ENCODE measurements at places on chromosomes 11 and 22. TPM values are rescaled to one million over a fixed set of nuclear protein-coding genes. Genes with fewer than 3 reads are reported as not detected.
A peak's percentile ranks its signal among the peaks of the same experiment; 100 is the strongest.

TMEM132A gene
- 101 TPM for total RNA-seq

PAX6 gene
- not detected for total RNA-seq

TMPRSS6 gene
- total RNA-seq: not detected

CASP5 gene
- not detected for total RNA-seq

GAS2 gene
- total RNA-seq: 0.63 TPM

DNA sequence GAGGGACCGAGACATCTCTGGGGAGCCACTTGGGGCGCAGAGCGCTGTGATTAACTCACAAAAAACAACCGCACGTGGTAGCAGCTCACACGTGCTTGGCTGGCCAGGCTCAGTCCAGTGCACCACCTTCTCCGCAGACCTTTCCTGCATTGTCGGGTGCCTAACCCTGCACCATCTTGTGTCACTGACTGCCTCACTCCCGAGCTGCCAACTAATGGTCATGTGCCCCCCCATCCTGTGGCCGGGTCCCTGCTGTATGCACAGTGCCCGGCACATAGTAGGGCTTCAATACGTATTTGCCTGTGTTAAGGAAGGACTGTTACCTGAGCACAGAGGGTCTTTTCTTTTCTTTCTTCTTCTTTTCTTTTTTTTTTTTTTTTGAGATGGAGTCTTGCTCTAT is 71.9 kb downstream of the ARHGAP8 start:
- no peak for DNase-seq

DNA sequence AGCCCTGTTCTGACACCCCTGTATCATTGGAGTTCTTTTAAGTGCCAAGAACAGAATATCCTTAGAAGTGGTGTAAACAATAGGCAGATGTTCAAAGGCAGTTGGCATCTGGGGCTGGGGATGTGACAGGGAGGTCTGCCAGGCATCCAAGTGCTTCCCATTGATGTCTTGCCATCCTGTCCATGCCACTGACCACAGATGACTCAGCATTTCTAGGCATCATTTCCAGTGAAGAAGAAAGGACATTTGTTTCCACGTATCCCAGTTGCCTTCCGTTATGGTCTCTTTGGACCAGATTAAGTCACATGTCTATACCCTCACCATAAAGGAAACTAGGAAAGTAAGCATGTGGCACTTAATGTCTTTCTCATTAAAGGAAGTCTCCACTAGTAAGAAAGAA is 76.7 kb upstream of the BARX2 start:
- DNase-seq: no peak

DNA sequence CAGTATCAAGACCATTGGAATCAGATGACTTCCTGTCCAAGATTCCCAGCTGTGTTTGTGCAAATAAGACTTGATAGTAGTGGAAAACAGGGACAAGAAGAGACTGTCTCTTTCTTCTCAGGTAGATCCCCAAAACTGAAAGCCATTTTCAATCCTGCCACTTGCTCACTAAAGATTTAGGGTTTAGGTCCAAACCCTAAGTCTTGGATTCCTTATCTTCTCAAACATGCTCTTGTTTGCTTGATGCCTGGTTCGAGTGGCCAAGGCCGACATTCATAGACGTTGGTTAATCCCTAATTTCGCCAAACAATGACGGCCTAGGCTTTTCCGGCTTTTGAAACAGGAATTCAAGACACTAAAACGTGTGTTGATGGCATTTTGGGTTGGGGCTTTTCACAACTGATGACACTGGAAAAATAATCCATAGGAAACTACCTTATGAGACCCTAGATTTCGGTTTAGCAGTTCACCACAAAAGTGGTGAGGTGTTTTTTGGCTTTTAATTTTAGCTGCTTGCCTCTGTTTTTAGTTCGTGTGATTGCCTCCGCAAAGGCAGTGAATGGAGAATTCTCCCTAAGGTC is 1.0 kb upstream of the GTPBP1 start:
- no peak for DNase-seq

DNA sequence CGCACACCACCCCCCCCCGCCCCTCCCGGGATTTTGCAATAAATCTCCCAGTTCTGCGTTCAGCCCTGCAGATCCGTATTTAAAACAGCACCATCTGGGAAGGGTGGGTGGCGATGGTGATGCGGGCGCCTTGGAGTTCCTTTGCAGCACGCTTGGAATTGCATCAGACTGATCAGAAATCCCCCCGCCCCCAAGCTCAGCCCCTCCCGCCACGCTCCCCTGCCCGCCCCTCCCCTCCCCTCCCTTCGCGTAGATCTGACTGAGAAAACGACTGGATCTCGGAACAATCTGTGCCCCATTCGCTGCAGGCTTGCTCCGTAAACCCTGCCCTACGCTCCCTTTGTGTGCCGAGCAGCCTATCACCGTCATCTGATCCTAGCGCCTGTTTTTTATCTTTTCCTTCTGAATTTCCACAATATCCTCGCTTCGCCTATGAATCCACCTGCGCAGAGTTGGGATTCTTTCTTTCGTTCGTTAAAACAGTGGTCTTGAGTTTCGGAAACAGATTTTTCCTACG is 18.1 kb upstream of the BDNF start:
- DNase-seq: no peak

DNA sequence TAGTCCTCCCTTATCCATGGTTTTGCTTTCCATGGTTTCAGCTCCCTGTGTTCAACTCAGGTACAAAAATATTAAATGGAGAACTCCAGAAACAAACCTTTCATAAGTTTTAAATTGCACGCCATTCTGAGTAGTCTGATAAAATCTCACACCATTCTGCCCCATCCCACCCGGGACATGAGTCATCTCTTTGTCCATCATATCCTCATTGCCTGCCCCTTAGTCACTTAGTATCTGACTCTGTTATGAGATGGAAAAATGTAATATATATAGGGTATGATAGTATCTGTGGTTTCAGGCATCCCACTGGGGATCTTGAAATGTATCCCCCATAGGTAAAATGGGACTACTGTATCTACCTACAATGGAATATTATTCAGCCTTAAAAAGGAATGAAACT is 35.5 kb upstream of the FGF3 start:
- DNase-seq: no peak

DNA sequence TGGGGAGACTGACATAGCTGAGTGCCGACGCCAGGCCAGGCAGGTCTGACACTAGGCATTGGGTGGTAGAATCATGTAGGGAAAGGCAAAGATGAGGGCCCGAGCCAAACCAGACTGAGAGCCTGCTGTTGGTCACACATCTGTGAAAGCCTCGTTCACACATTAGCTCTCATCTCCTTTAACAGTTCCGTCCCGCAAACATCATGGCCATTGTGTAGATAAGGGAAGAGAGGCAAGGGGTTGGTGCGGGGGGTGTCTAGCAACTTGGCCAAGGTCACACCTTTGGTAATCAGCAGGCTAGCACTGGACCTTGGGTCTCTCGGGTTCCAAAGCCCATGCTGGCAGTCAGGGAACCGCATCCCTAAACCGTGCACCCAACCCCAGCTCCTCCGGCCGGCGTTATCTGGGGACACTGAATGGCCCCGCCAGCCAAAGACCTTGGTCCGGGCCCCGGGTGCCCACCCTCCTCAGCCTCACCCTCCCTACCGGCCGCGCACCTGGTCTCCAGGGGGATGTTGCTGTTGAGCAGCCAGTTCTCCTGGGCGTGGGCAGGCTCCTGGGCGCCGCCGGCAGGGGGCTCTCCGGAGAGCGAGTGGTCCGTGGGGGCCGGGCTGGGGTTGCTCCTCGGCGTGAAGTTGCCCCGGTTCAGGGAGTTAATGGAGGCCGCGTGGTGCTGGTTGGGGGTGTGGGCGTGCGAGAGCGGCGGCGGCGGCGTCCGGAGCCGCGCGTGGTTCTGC is 328.3 kb upstream of the NARS2 start:
- DNase-seq: no peak

GRCh38 chr11:84914511-84914910 is 712.6 kb downstream of the DLG2 start:
- DNase-seq: no peak

- peak; percentile 53 for DNase-seq
Observed at GRCh38 chr22:40204321-40205116, 26.8 kb downstream of the TNRC6B start.
